Smooth muscle cell of the coronary artery (primary cell): ENCODE measurements at places on chromosomes 1 and 21. TPM values are rescaled to one million over a fixed set of nuclear protein-coding genes. Genes with fewer than 3 reads are reported as not detected.

The CD53 gene
- not detected in 2 replicates for total RNA-seq

The CRYAA gene
- not detected in 2 replicates for total RNA-seq

The SDC3 gene
- total RNA-seq = 9.3 and 11.1 TPM in 2 replicates

The OSCP1 gene
- 9.0 and 10.5 TPM in 2 replicates for total RNA-seq
